ENCODE measurements at places on chromosomes 7 and 10.
A peak's percentile ranks its signal among the peaks of the same experiment; 100 is the strongest.

GRCh38 chr10:29407280-29407858 lies 118.5 kb downstream of the LYZL1 start:
- DNase-seq = no peak

DNA sequence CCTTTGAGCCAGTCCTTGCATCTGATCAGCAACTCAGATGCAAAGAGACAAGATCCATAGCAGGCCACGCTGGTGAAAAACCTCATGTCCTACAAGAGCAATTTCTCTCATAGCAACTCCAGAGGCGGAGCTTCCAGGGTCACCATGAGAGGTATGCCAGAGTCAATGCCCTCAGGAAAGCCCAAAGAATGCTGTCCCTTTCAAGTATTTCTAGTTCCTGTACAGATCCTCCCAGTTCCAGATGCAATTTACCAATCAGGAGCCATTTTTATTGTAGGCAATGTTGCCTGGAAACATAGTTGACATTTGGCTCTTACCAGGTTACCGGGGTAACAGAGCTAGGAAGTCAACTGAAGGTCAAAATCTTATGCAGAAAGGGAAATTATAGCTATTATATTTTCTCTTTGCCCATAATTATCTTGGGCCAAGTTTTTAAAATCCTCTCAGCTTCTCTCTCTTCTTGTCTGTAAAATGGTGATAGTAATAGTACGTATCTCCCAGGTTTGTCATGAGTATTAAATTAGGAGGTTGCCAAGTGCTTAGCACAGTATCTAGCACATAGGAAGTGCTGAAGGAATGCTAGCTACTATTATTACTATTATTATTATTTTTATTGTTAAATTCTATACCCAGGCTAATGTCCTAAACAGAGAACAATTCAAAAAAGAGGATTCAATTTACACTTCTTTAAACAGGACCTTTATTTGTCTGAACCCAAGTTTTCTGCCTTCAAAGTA lies 46.3 kb upstream of the TM9SF3 start:
- no peak for DNase-seq

DNA sequence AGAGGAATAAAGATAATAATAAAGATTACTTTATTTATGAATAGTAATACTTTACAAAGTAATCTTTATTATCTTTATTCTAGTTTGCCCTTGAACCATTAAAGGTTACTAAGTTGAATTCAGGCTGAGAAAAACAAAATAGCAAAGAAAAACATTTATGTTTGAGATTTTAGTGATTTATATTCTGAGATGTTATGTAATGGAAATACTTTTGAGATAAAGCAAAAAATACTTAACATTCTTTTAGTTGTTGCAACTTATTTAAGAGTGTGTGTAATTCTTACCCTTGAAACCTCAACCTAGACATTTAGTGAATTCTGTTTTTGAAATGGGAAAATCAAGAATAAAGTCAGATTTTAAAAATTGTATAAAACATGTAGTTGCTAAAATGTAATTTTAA lies 40.0 kb downstream of the MINPP1 start:
- no peak for DNase-seq

- no peak for DNase-seq
Observed at GRCh38 chr7:87810726-87811125, 65.4 kb downstream of the SLC25A40 start.

DNA sequence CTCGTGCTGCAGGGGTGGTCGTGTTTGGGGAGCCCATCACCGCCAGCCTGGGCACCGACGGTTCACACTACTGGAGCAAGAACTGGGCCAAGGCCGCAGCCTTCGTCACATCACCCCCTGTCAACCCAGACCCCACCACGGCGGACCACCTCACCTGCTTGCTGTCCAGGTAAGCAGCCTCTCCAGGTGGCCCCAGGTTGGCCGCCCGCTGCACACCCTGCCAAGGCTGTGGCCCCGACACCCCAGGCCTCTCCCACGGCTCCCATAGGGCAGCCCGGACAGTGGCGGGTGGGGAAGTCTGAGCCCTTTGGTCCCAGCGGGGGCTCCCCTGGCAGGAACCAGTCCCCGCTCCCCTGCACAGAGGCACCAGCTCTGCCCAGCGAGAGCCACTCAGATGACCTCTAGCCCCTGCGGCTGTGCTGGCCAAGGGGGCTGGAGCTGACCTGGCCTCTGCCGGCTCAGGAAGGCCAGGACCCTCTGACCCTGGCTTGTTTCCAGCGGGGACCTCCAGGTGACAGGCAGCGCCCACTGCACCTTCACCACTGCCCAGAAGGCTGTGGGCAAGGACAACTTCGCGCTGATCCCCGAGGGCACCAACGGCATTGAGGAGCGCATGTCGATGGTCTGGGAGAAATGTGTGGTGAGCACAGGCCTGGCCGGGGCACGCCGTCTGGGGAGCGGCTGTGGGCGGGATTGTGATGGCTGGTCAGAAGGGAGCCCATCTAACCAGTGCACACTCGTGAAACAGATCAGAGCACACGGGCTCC lies 13.8 kb downstream of the DPYSL4 start:
- no peak for DNase-seq

DNA sequence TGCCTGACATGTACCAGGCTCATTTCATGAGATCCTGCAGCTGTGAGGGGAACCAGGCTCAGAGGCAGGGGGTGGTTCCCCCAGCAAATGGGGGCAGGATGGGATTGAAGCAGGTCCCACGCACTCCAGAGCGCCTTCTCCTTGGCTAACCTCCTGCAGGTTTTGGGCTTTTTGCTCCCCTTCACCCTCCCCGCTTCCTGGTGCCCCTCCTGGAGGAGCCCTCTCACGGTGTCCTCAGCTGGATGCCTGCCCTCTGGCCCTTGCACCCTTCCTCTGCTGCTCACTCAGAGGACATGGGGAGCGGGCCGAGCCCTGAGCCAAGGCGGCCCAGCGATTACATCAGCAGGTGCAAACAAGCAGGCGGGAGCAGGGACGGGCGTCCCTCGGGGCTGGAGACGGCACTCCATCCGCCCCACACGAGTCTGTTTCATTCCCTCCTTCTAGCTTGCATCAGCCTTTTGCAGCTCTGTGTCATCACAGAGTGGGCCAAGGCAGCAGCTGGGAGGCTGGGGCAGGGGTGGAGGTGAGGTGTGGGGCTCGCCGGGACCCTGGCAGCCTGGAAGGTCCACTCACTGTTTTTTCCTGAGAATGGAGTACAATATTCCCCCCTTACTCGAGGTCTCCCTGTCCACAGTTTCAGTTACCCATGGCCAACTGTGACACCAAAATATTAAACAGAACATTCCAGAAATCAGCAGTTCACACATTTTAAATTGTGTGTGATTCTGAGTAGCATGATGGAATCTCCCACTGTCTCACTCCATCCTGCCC lies 52.7 kb upstream of the SLC29A3 start:
- DNase-seq = no peak

DNA sequence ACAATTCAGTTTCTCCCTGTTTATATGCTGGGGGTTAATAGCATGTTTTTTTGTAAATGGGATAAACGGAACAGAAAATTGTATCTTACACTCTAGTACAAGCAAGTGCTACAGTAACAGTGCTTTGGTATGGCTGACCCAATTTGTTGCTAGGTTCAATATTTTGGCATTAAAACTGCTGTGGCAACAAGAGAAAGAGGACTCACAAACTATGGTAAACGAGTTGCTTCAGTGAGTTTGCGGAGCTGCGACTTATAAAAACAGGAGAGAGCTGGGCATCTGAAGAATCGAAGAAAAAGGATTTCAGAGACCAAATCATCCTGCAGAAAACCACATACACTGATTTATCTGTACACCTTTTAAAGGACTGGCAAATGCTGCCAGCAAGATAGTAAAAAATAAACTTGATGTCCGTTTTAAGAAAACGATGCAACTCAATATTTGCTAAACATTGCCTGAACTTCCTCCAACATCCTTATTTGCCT lies 2.2 kb downstream of the GLUD1 start:
- DNase-seq = no peak

GRCh38 chr10:97090035-97090434 lies 95.7 kb downstream of the SLIT1 start:
- no peak for DNase-seq

- DNase-seq = no peak
Observed at GRCh38 chr10:90197766-90198165, 496.4 kb downstream of the KIF20B start.

- DNase-seq = no peak
Observed at GRCh38 chr10:123862421-123863182, 29.0 kb downstream of the CPXM2 start.

- peak; percentile 82 for DNase-seq
Observed at GRCh38 chr10:114043532-114044246, at the start of gene ADRB1. ADRB1 (plus strand) TSS chr10:114043866; CDS start chr10:114044133, 267 bp downstream.

DNA sequence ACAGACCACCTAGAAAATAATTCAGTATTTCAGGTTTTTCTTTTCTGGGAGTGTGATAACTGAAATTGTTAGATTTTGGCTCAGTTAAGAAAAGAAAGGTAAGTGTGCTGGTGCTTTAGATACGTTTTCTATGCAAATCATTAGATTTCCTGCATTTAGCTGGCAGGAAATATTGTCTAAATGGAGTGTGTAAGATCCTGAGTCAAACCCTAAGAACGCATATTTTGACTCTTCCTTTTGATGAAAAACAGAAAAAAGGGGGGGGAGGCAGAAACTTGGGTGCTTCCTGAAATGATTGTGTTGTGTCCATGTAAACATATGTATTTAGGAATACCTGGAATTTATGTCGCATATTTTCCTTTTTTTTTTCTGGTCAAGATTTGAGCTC lies 1.2 kb downstream of the GRK5 start:
- no peak for DNase-seq

DNA sequence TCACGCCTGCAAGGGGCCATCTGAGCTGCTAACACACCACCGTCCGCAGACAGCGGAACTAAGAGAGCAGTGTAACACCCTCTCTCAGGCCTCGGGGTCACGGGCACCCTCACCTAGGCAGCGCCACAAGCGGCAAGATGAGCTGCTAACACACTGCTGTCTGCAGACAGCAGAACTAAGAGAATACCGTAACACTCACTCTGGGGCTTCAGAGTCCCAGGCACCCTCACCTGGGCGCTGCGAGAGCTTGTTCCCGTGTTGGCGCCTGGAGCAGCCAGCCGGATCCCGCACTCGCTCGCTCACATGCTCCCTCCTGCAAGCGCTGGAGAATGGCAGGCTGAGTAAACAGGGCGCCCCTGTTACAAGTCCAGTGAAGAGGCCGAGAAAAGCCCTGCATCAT lies 160.2 kb downstream of the SRPK2 start:
- DNase-seq = no peak

- no peak for DNase-seq
Observed at GRCh38 chr10:12769323-12770044, 232.0 kb downstream of the CCDC3 start.

DNA sequence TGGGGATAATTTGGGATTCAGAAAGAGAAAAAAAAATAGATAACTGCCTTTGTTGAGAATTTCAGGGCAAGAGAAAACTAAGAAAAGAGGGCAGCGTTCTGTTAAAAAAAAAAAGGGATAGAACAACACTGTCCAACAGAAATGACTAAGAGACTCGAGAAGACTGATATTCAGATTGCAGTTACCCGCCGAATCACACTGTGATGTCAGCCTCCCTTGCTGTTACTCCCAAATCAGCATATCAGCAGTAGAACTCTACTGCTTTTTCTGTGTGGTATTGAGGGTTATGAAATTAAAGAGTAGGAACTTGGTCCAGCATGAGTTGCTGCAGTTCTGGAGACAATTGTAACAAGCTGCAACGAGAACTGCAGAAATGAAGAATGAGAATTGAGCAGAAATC lies 1.9 kb downstream of the GJC3 start:
- DNase-seq = no peak

DNA sequence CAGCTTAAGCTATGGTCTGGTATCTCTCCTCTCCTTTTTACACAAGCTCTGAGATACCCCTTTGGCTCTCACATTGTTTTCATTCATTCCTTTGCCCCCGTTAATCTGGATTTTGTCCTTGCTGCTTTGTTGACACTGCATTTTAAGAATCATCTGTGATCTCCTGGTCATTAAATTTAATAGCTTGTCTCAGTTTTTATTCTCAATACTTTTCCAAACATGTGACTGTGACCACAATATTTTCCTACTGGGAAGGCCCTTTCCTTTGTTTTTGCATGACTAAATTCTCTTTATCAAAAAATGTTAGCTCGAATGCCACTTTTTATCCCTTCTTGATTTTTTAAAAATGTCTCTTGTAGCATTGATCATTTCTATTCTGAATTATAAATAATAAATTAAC lies 171.2 kb downstream of the SUGCT start:
- DNase-seq = no peak

DNA sequence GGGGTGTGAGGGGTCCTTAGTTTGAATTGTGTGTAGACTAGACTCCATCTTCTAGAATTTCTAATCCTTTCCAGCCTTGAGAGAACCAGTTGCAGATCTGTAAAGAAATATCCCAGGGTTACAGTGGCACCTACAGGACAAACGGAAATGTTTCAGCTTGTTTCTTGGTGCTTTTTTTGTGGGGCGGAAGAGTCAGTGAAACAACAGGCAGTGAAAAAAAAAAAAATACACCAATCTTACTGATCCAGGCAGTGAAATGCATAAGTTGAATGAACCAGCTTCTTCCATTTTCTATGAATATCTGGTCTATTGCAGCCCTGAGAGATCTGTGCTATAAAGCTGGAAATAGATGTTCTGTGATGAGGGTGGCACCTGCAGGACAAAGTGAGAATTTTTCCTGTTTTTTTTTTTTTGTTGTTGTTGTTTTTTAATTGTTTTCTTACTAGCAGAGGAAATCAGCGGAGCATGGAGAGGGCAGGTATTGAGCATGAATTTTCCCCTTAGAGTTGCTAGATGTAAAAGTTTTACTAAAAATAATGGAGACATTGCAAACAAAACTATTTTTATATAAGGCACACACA lies 81.9 kb upstream of the DYNC1I1 start:
- DNase-seq = peak; percentile 26

DNA sequence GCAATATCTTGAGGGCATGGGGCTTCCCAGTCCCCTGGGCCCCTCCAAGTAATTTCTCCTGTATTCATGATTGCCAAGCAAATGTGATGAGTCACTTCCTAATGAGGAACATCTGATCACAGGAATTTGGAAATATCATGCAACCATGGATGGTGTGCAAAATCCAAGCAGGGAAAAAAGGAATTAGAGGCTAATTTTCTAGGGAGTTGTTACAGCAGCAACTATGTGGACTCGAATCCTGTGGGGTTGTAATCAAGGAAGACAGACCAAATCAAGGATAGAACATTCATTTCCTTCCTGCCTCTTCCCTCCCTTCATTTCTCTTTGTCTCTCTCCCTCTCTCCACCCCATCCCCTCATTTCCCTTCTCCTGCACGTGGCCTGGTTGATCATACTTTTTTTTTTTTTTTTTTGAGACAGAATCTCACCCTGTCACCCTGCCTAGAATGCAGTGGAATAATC lies 23.9 kb upstream of the AGFG2 start:
- no peak for DNase-seq

DNA sequence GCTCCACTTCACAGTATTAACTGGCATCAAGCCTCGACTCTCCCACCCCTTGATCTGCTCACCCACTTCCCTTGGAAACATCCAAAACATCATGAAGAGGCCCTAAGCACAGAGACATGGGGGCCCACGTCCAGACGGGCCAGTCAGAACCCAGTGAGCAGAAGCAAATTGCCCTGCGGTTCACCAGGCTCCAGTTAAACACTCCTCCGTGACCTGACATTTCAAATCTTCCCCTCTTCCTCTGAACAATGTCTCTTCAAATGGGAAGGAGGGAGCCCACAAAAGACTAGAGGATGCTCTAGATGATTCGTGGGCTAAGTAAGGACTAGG lies 44.8 kb downstream of the CLEC2L start:
- no peak for DNase-seq

GRCh38 chr10:104339469-104340110 lies 1.3 kb upstream of the ITPRIP start:
- no peak for DNase-seq

- no peak for DNase-seq
Observed at GRCh38 chr7:1197997-1198625, 34.6 kb upstream of the UNCX start.

Data from HL-60 (cell line).